ENCODE measurements at places on chromosomes 4 and X. TPM values are rescaled to one million over a fixed set of nuclear protein-coding genes. Genes with fewer than 3 reads are reported as not detected.

SMIM10L2A gene
- polyA plus RNA-seq, result 0.56 TPM

TRIM61 gene
- polyA plus RNA-seq, result 0.38 TPM

ARL9 gene
- not detected for polyA plus RNA-seq

SCD5 gene
- 18.6 TPM for polyA plus RNA-seq

ADGRL3 gene
- 0.65 TPM for polyA plus RNA-seq

CTSO gene
- polyA plus RNA-seq, result 6.7 TPM

SMIM10 gene
- 11.0 TPM for polyA plus RNA-seq

FMR1NB gene
- polyA plus RNA-seq, result not detected

CSTF2 gene
- polyA plus RNA-seq, result 6.1 TPM

TMPRSS11E gene
- 0.69 TPM for polyA plus RNA-seq

TMSB15A gene
- polyA plus RNA-seq, result 0.53 TPM

DUSP9 gene
- 1.0 TPM for polyA plus RNA-seq

DAPP1 gene
- 0.36 TPM for polyA plus RNA-seq

Data from adipose tissue (tissue), 3 donors.